Mammary microvascular endothelial cell (primary cell): ENCODE measurements at places on chromosomes 6 and 20. TPM values are rescaled to one million over a fixed set of nuclear protein-coding genes. Genes with fewer than 3 reads are reported as not detected.

The GSTA3 gene
- total RNA-seq = not detected in 2 replicates

The CRISP2 gene
- total RNA-seq = not detected in 2 replicates

The RNF182 gene
- 4.2 and 5.3 TPM in 2 replicates for total RNA-seq

The INSM1 gene
- total RNA-seq = not detected in 2 replicates

The CST1 gene
- total RNA-seq = 0.80 and 1.3 TPM in 2 replicates

The ZNF217 gene
- total RNA-seq = 12.4 and 13.3 TPM in 2 replicates

The TRIM38 gene
- 5.1 and 5.4 TPM in 2 replicates for total RNA-seq

The HEY2 gene
- total RNA-seq = 0.40 and 0.84 TPM in 2 replicates

The KIF3B gene
- total RNA-seq = 15.6 and 15.7 TPM in 2 replicates

The LPIN3 gene
- total RNA-seq = 2.9 and 3.7 TPM in 2 replicates

The BPIFA1 gene
- not detected in 2 replicates for total RNA-seq

The TFEB gene
- 2.3 and 3.4 TPM in 2 replicates for total RNA-seq

The ADGB gene
- not detected in 2 replicates for total RNA-seq

The FHL5 gene
- not detected in 2 replicates for total RNA-seq

The ATP6V1G2 gene
- total RNA-seq = 0.07 and 0.39 TPM in 2 replicates

The BHLHE23 gene
- total RNA-seq = not detected in 2 replicates

The VSTM2L gene
- total RNA-seq = 1.7 and 1.8 TPM in 2 replicates

The DYNLT2 gene
- total RNA-seq = 0.74 and 1.00 TPM in 2 replicates

The RAMACL gene
- total RNA-seq = 0.20 TPM in 2 replicates

The ECT2L gene
- total RNA-seq = not detected in 2 replicates

The MOG gene
- total RNA-seq = not detected in 2 replicates

The TEAD3 gene
- 0.15 and 0.27 TPM in 2 replicates for total RNA-seq

The PAK5 gene
- total RNA-seq = not detected in 2 replicates

The SLC17A3 gene
- not detected in 2 replicates for total RNA-seq

The GMEB2 gene
- 11.5 and 12.0 TPM in 2 replicates for total RNA-seq

The TREML1 gene
- total RNA-seq = not detected in 2 replicates

The ITPR3 gene
- 82.5 and 94.1 TPM in 2 replicates for total RNA-seq

The NELFCD gene
- total RNA-seq = 49.3 and 52.3 TPM in 2 replicates

The MCM3 gene
- 84.2 and 94.4 TPM in 2 replicates for total RNA-seq

The NOTCH4 gene
- 89.3 and 98.6 TPM in 2 replicates for total RNA-seq

The PBOV1 gene
- total RNA-seq = not detected in 2 replicates

The BACH2 gene
- 0.87 and 1.4 TPM in 2 replicates for total RNA-seq

The IMPG1 gene
- not detected in 2 replicates for total RNA-seq

The KHDC1L gene
- total RNA-seq = not detected in 2 replicates

The MRPS18A gene
- total RNA-seq = 44.9 and 48.6 TPM in 2 replicates

The NR2E1 gene
- not detected in 2 replicates for total RNA-seq

The PI3 gene
- not detected in 2 replicates for total RNA-seq

The ZKSCAN4 gene
- total RNA-seq = 2.1 TPM in 2 replicates

The ELOVL5 gene
- 73.9 and 77.2 TPM in 2 replicates for total RNA-seq

The SASH1 gene
- 61.2 and 67.7 TPM in 2 replicates for total RNA-seq

The TFAP2B gene
- under 0.01 TPM in 1 of 2 replicates, not detected in the other for total RNA-seq
